Left lung (tissue), 14 donors: ENCODE measurements at places on chromosomes 7 and 10.

DNA sequence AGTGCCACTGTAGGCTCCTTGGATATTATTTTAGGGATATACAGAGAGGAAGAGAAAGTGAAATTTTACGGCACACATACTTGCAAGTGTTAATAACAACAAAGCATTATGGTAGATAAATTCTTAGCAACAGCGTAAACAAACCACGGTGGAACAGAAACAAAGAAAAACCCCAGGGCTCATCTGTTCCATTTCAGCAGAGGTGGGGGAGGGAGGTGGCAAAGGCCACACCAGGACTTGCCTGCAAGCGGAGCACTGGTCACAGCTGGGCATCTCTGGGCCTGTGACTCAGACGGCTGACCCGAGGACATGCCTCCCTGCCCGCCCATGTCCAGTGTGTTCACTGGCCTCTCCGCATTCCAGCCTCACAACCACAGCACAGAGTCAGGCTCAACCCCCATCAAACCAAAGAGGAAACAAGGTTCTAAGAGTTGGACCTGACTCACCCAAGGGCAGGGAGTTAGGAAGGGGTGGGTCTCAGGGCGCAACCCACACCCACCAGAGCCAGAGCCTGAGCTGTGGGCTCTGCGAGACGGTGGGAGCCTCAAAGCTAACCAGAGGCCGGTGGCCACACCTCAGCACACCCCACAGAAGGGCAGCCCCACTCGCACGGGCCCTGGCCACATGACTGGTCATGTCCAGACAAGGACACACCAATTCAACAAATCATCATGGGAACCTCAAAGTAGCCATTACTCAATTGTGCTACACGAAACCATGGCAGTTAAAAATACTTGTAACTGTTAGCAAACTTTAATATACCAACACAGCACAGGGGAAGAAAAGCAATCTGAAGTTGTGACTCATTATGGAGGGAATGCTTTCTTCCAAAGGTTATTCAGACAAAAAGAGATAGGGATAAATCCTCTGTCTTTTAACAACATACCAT lies 10.7 kb downstream of the ESYT2 start:
- H3K27me3 ChIP-seq, result no peaks in the 10 kb centered on the region
- peak; percentile 93 for DNase-seq
- peaks cover 48% of the 10 kb centered on the region for H3K4me1 ChIP-seq
- no peaks in the 10 kb centered on the region for H3K36me3 ChIP-seq

DNA sequence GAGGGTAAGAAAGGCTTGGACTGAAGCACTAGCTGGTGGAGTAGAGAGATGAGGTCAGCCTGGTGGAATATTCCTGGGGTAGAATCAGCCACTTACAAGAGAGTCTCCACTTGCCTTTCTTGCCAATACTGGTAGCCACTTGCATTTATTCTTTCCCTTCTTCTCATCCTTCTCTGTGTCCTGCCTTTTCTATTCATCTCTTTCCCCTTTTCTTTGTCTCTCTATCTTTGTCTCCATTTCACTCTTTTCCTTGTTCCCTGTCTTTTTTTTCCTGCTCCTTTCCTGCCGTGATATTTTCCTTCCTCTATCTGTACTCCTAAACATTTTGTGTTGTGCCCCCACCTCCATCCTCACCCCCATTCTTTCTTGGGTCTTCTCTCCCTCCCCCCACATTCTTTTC lies 214.3 kb downstream of the LRMDA start:
- DNase-seq, result no peak
- H3K27me3 ChIP-seq, result no peaks in the 10 kb centered on the region
- no peaks in the 10 kb centered on the region for H3K4me1 ChIP-seq

- no peaks in the 10 kb centered on the region for H3K4me1 ChIP-seq
- DNase-seq, result peak; percentile 11
- H3K27me3 ChIP-seq, result no peaks in the 10 kb centered on the region
- no peak overlapping the region for H3K4me3 ChIP-seq
- no peak overlapping the region for H3K27ac ChIP-seq
- no peaks in the 10 kb centered on the region for H3K36me3 ChIP-seq
Measured at GRCh38 chr10:120052964-120053702, 160.6 kb downstream of the SEC23IP start.

DNA sequence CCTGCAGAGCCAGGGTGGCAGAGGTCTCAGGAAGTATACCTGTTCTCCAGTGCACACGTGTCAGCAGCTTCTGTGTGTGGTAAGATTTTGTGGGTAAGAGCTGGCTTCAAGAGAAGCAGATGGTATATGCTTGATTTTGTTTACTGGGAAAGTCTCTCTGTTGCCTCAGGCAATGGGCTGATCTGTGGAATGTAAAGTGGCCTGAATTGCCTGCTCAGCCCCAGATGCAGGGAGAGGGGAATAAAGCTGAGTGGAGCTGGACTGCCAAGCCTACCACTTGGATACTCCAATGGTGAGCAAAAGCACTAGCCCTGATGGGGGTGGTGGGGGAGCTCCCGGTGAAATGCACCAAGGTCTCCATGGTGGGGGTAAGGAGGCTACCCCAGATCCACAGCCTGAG lies 156.1 kb downstream of the WDR11 start:
- no peak overlapping the region for H3K27ac ChIP-seq
- H3K27me3 ChIP-seq, result no peaks in the 10 kb centered on the region
- DNase-seq, result no peak
- no peaks in the 10 kb centered on the region for H3K36me3 ChIP-seq

DNA sequence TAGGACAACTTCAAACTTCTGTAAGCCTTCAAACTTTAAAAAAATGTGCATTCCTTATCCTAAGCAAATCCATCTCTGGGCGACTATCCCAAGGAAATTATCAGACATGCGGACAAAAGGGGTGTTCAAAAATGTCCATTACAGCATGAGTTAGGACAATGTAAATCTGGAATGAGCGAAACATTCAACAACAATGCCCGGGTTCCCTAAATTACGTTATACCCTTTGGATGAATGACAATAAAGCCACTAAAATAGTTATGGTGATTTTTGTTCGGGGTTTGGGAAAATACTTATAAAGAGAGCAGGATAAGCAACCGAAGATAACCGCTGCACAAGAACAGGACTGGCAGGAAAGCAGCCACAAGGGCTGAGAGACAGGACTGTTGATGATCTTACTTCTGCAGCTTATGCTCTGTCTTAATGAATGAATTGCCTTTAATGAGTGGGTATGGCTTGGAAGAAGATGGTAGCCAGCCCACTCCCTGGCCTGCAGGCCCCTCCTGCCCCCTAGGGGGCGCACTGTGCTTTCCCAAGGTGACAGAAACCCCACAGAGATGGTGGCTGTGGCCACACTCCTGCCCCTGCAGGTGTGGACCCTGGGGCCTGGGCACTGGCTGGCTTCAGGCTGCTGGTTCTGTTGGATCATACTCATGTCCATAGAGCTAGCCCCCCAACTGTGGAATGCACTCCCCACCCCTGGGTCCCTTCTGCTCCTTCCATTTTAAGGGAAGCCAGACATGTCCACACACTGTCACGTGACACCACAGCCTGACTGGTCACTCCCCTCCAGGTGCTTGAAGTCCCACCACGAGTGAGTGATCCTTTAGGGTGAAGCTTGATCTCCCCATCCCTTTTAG lies 45.0 kb downstream of the ZCCHC24 start:
- peak overlapping the region; percentile 87 for H3K27ac ChIP-seq
- H3K4me3 ChIP-seq, result no peak overlapping the region
- no peaks in the 10 kb centered on the region for H3K27me3 ChIP-seq
- H3K36me3 ChIP-seq, result no peaks in the 10 kb centered on the region
- peaks cover 68% of the 10 kb centered on the region for H3K4me1 ChIP-seq

DNA sequence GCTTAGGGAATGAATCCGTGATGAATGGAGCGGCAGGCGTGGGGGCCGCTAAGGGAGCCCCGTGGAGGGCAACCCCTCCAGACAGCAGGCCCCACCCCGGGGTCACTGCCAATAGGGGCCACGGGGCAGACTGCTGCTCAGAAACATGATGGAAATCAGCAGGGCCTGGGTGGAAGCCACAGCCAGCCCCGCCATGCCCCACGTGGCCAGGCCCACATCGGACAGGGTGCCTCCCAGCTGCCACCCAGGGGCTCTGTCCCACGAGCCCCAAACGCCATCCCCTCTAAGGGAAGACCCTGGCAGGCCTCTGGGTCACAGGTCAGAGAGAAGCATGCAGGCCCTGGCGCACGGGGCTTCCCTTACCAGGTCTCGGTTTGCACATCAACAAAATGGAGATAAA lies 28.4 kb downstream of the TNRC18 start:
- no peaks in the 10 kb centered on the region for H3K27me3 ChIP-seq
- peaks cover 45% of the 10 kb centered on the region for H3K36me3 ChIP-seq
- H3K27ac ChIP-seq, result peak overlapping the region; percentile 92
- DNase-seq, result no peak
- no peak overlapping the region for H3K4me3 ChIP-seq
- peaks cover 49% of the 10 kb centered on the region for H3K4me1 ChIP-seq

- DNase-seq, result no peak
- no peak overlapping the region for H3K4me3 ChIP-seq
- H3K4me1 ChIP-seq, result no peaks in the 10 kb centered on the region
Measured at GRCh38 chr10:7102557-7103349, 308.1 kb downstream of the SFMBT2 start.

DNA sequence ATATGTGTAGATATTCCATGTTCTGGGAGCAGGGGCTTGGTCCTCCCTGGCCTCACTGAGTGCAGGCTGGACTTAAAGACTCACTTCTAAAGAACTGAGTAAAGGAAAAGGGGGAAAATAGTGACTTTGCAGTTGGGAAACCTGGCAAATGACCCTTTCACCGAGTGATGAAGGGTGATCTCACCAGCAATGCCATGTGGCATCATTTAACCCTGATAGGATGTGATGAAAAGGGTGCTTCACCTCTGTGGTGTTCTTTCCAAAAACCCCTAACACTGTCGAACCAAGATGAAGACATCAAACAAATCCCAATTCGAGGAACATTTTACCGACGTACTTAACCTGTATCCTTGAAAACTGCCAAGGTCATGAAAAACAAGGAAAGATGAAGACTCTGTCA lies 71.9 kb downstream of the AOAH start:
- H3K4me3 ChIP-seq, result no peak overlapping the region
- no peaks in the 10 kb centered on the region for H3K4me1 ChIP-seq
- no peaks in the 10 kb centered on the region for H3K27me3 ChIP-seq
- no peak for DNase-seq

DNA sequence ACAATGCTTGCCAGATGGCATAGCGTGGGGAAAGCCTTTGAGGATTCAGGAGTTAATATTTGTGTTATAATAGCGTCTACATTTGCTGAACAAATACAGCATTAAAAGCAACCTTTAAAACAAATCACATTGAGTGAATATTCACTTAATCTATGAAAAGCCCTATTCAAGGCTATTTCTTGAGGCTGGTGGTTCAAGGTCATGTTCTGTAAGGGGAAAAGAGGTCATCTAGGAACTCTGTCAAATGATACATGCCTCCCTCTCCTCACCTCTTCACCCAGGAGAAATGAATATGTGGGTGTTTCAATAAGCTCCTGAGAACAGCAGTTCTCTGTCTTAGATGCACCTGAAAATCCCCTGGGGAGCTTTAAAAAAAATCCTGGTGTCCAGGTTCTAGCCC lies 303.0 kb downstream of the ELMO1 start:
- H3K27me3 ChIP-seq, result no peaks in the 10 kb centered on the region
- no peaks in the 10 kb centered on the region for H3K4me1 ChIP-seq
- no peak for DNase-seq
- no peak overlapping the region for H3K27ac ChIP-seq
- H3K4me3 ChIP-seq, result no peak overlapping the region

DNA sequence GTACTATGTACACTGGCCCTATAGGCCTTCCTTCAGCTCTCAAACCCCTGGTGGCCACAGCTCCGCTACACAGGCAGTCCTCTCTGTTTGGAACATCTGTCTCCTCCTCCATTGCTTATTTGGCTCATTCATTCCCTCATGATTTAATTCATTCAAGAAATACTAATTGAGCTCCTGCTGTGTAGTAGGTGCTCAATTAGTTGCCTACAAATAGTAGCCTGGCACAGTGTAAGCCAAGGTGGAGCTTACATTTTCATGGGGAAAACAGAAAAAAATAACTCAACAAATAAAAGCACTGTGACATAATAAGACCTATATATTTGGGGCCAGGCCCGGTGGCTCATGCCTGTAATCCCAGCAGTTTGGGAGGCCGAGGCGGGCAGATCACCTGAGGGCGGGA lies 3.4 kb upstream of the FIS1 start:
- H3K36me3 ChIP-seq, result peaks cover 34% of the 10 kb centered on the region
- no peaks in the 10 kb centered on the region for H3K27me3 ChIP-seq
- H3K27ac ChIP-seq, result no peak overlapping the region
- no peak overlapping the region for H3K4me3 ChIP-seq

- H3K36me3 ChIP-seq, result no peaks in the 10 kb centered on the region
- H3K27me3 ChIP-seq, result no peaks in the 10 kb centered on the region
- DNase-seq, result no peak
- peaks cover 12% of the 10 kb centered on the region for H3K4me1 ChIP-seq
Measured at GRCh38 chr7:69962186-69963065, 364.2 kb downstream of the AUTS2 start.

DNA sequence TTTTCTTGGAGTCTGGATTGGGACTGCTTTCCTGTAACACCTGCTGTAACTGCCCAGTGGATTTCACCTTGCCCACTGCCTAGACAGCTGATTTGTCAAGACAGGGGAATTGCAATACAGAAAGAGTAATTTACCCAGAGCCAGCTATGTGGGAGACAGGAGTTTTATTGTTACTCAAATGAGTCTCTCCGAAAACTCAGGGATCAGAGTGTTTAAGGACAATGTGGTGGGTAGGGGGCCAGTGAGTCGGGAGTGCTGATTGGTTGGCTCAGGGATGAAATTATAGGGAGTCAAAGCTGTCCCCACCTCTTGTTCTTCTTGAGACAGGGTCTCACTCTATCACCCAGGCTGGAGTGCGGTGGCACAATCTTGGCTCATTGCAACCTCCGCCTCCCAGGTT lies 25.2 kb upstream of the BNIP3 start:
- H3K4me1 ChIP-seq, result no peaks in the 10 kb centered on the region
- H3K36me3 ChIP-seq, result no peaks in the 10 kb centered on the region

- no peaks in the 10 kb centered on the region for H3K36me3 ChIP-seq
- peaks cover 50% of the 10 kb centered on the region for H3K4me1 ChIP-seq
- no peak for DNase-seq
- H3K27me3 ChIP-seq, result no peaks in the 10 kb centered on the region
- H3K4me3 ChIP-seq, result no peak overlapping the region
- no peak overlapping the region for H3K27ac ChIP-seq
Measured at GRCh38 chr7:131234719-131235488, 92.8 kb upstream of the MKLN1 start.

GRCh38 chr7:131021902-131022301 lies 287.9 kb upstream of the KLF14 start:
- peak; percentile 35 for DNase-seq
- H3K36me3 ChIP-seq, result peaks cover 5% of the 10 kb centered on the region
- peaks cover 13% of the 10 kb centered on the region for H3K4me1 ChIP-seq
- H3K27ac ChIP-seq, result no peak overlapping the region
- H3K4me3 ChIP-seq, result no peak overlapping the region
